ENCODE measurements at places on chromosomes 6 and 20.

- peak; percentile 75 for DNase-seq
Measured at GRCh38 chr20:20740541-20740940, 28.1 kb upstream of the RALGAPA2 start.

DNA sequence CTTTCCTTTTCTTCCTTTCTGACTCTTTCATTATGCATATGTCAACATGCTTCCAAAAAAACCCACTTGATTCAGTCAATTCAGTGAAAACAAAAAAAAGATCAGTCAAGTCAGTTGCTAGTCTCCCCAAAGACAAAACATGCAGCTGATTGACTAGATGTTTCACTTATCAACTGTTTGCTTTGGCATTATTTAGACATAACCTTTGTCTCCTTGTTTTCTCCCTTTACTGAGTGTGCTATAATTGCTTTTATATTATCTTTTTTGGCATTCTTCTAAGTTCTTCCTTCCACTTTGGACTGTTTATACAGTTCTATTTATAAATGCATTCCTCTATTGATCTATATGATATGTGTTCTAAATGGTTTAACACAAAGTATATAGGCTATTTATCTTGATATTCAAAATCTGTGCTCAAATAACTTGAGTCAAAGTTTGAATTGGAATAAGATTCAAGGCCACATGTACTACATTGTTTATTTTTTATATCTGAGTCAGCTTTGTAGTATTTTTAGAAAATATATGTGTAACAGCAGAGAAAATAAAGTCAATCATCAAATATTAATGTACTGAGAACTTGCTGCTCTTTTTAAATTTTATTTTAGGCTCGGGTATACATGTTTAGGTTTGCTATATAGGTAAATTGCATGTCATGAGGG lies 260.5 kb downstream of the CENPW start:
- no peak for DNase-seq

- no peak for DNase-seq
Measured at GRCh38 chr20:57043091-57043490, 223.3 kb downstream of the BMP7 start.

DNA sequence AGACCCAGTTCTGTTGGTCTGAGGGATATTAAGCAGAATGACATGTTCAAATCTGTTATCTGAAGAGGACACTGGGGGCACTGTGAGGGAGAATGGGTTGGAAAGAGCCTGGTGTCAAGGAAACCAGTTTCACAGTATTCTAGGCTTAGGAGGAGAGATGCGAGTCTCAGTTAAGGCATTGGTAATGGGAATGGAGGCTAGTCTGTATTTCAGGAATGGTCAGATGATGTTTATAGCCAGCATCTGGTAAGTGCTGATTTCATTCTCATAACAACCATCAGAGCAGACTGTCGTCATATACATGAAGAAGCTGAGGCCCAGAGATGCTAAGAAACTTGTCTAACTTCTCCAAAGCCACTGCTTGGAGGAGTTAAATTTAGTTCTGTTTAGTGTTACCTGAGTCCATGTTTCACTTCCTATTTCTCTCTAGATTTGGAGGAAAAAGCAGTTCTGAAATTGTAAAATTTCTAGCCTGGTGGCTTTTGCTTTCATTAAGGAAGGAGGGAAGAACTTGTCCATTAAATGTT lies 242.0 kb downstream of the ARID1B start:
- DNase-seq: peak; percentile 44

DNA sequence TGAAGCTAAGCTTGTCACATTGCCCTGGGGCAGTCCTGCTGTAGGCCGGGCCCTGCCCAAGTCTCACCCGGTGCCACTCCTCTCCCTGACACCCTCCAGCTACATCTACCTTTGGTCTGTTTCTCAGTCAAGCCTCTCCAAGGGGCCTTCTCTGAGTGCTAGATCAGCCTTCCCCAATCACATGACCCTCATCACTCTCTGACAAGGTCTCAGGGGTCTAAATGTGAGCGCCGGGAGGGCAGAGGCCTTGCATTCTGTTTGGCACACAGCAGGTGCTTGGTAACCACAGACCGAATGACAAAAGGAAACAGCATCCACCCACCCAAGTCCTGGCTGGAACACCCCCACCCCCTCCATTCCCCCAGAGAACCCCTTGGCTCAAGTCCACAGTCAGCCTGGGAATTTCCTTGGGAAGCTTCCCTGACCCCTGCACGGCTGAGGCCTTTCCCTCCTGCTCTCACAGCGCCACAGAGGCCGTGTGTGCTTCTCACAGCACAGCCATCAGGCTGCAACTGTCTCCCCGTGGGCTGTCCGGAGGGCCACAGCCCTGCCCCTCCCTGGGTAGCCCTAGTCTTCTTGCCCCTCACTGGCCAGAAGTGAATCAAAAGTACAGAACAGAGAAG lies 32.9 kb downstream of the PKIG start:
- DNase-seq: no peak

- no peak for DNase-seq
Measured at GRCh38 chr20:19022118-19022575, 190.3 kb upstream of the SLC24A3 start.

DNA sequence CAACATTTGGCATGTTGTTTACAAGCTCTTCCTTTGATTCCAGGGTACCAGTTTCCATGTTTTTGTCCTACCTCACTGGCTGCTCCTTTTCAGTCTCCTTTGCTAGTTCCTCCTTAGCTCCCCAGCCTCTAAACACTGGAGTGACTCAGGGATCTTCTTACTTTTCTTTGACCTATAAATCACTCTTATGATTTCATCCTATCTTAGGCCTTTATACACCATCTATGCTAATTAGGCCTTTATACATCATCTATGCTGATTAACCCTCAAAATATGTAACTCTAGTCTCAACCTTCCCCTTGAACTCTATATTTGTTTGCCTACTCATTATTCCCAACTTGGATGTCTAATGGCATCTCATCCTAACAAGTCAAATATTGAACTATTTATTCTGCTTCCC lies 9.5 kb downstream of the TMEM30A start:
- no peak for DNase-seq

- no peak for DNase-seq
Measured at GRCh38 chr20:50309764-50310672, 119.4 kb downstream of the CEBPB start.

GRCh38 chr6:19452495-19452894 lies 384.7 kb upstream of the ID4 start:
- DNase-seq: no peak

All from NB4 (cell line).